ENCODE measurements at places on chromosomes 3 and 15. TPM values are rescaled to one million over a fixed set of nuclear protein-coding genes. Genes with fewer than 3 reads are reported as not detected.

GRCh38 chr15:66649235-66649984 lies 52.6 kb upstream of the SMAD6 start:
- DNase-seq, result no peak

DNA sequence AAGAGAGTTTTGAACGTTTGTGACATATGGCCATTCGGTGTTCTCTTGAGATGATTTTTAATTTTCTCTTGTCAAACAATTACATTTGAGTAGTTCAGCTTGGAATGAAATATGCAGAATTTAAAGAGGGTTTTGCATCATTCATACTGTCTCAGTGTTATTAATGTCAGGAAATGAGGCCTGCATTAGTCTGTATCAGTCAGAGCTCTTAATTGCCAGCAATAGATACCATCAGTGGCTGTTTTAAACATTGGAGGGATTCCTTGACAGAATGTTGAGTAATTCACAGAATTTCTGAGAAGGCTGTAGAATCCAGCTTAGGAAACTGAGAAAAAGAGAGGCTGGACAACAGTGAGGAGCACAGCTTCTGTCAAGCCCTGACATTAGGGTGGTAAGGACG lies 722.0 kb downstream of the NR2F2 start:
- no peak for DNase-seq

FHIT gene
- total RNA-seq, result 3.2 TPM

STOML1 gene
- total RNA-seq, result 13.0 TPM

DNA sequence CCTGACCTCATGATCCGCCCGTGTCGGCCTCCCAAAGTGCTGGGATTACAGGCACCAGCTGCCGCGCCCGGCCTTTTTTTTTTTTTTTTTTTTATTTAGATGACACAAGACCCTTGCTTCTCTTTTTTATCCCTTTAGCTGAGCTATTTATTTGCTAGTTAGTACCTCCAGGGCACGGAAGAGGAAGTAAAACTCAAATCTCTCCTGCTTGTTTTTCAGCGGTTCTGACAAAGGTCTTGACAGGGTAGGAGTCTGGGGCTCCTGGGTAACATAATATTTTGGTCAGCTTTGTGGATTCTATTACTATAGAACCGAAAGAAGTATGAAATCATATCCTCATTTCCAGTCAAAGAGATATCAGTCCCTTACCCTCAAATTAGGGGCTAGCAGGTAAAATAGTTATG lies 44.0 kb upstream of the ETV5 start:
- no peak for DNase-seq

GRCh38 chr3:30314757-30315325 lies 291.6 kb upstream of the TGFBR2 start:
- no peak for DNase-seq
